Mesenchymal stem cell (in vitro differentiated cells and primary cell): ENCODE measurements at places on chromosomes 16 and 17.

GRCh38 chr16:81831722-81832126 is 52.6 kb downstream of the PLCG2 start:
- no peaks in the 10 kb centered on the region for H3K36me3 ChIP-seq
- H3K27me3 ChIP-seq, result peaks cover 5% of the 10 kb centered on the region
- no peak overlapping the region for H3K4me3 ChIP-seq
- no peak for DNase-seq
- H3K27ac ChIP-seq, result no peak overlapping the region
- peaks cover 9% of the 10 kb centered on the region for H3K4me1 ChIP-seq

- no peaks in the 10 kb centered on the region for H3K27me3 ChIP-seq
- DNase-seq, result no peak
- peaks cover 8% of the 10 kb centered on the region for H3K36me3 ChIP-seq
- peaks cover 3% of the 10 kb centered on the region for H3K4me1 ChIP-seq
These were observed 2.8 kb downstream of the NDEL1 start for GRCh38 chr17:8438441-8438840.

DNA sequence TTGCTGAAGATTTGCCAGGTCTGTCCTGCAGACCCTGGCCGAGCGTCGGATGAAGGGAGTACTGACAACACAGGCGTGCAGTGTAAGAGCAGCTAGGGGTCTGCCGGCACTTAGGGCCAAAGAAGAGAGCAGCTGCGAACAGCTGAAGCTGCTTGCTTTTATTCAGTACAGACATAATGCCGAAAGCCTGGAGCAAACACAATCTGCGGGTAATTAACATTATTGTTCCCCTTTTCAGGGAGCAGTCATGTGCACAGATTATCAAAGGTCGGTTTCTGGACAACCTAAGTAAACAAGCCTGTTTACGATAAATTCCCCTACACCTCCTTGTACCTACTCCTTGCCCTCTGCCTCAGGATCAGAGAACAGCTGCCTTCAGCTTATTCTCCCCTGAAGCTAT is 12.0 kb upstream of the KRT23 start:
- no peaks in the 10 kb centered on the region for H3K36me3 ChIP-seq
- H3K4me1 ChIP-seq, result no peaks in the 10 kb centered on the region
- H3K4me3 ChIP-seq, result no peak overlapping the region
- no peak for DNase-seq

GRCh38 chr16:1961651-1962067 is 2.3 kb downstream of the NDUFB10 start:
- no peak overlapping the region for H3K4me3 ChIP-seq
- H3K27me3 ChIP-seq, result no peaks in the 10 kb centered on the region
- H3K27ac ChIP-seq, result peak overlapping the region; percentile 2
- DNase-seq, result no peak
- peaks cover 32% of the 10 kb centered on the region for H3K4me1 ChIP-seq
